HFF-Myc (cell line): ENCODE measurements at places on chromosomes 1 and 21.

DNA sequence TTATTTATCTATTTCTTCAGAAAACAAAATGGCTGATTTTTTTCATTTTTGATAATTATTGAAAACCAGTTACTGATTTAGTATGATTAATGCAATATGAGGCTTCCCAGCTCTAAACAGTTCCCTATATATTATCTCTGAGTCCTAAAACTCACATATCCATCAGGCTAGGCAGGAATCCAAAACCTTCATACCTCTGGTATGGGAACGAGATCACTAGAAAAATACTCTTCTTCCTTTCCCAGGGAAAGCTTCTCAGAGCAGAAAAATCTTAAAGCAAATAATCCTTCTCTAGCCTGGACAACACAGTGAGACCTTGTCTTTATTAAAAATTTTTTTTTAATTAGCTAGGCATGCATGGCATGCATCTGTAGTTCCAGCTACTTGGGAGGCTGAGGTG is 42.5 kb downstream of the KDM5B start:
- no peak for DNase-seq

- DNase-seq = no peak
Measured at GRCh38 chr21:14864211-14865021, 200.4 kb downstream of the NRIP1 start.

GRCh38 chr1:1063945-1064831 is 9.9 kb downstream of the RNF223 start:
- peak; percentile 37 for DNase-seq

GRCh38 chr21:34878940-34879339 is 170.2 kb downstream of the RUNX1 start:
- no peak for DNase-seq

DNA sequence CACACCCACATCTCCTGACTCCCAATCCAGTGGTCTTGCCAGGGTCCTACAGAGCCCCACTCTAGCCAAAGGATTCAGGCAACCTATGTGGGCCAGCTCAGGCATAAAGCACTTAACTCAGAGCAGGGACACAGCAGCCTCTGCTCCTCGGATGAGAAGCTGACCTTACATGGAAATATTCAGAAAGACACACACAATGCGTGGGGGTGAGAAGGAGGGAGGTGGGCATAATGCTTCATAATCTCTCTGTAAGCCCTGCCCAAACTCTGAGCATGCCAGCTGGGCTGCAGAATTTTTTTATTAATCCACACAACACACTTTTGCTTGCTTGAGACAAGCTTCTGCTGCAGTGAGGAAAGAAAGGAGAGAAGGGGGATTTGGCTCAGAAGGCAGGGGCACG is 21.6 kb downstream of the KCND3 start:
- DNase-seq = no peak
